Stimulated activated CD8-positive, alpha-beta memory T cell treated with anti-CD3 and anti-CD28 coated beads, Interleukin-7, amount 100 ng/mL, for 24 hours (primary cell): ENCODE measurements at places on chromosomes 12 and 14.

GRCh38 chr12:46453428-46453827 lies 80.9 kb upstream of the SLC38A2 start:
- no peak for DNase-seq

DNA sequence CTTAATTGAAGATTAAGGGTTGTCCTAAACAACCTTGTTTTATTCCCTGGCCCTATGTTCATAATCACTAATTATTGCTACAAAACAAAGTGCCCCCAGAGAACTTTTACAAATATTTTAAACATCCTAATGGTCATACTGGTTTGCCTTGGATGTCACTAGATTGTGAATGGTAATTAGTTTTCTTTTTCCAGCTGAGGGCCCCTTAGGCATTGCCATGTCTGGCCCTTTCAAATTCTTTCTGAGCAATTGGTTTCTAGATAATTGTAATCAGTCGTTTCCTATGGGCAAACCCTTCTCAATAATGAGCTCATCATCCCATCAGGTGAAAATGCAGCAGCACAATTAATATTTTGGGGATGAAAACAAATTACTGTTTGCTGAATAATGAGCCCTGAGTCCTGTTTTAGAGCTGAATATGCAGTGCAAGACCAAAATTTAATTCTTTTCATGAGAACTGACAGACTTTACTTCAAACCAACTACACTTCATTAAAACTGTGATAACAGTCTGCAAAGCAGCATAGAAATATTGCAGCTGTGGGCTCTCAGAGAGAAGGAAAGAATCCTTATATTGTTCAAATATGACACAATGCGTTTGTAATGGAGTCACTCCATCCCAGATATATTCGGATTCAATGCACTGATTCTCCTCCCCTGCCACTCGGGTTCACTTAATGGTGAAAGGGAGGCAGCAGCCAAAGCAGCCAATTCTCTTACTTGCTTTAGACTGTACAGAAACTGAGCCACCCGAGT lies 67.7 kb upstream of the ARHGAP5 start:
- no peak for DNase-seq

DNA sequence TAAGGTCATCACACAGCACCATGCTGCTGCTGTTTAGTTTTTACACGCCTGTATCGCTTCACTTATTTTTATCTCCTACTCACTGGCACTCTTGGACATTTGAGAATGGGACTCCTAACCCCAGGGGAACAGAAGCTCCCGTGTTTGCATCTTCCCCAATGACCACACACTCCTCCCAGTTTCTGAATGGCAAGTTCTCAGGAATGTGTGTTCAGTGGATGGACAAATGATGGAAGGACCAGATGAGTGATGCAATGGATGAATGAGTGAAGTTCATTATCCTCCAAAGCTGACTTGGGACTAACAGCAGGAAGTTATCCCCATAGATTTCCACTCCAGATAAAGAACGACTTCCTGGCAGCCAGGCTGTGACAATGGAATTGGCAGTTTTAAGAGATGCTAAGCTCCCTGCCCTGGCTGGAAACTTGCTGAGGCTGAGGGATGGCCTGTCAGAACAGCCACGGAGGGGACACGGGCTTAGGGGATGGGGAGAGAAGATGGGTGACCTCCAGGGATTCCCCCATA lies 231.5 kb downstream of the SLC15A4 start:
- DNase-seq: no peak

- DNase-seq: no peak
These were observed 41.0 kb downstream of the BDKRB1 start for GRCh38 chr14:96297000-96297399.

GRCh38 chr14:85413836-85414526 lies 116.0 kb upstream of the FLRT2 start:
- DNase-seq: no peak

DNA sequence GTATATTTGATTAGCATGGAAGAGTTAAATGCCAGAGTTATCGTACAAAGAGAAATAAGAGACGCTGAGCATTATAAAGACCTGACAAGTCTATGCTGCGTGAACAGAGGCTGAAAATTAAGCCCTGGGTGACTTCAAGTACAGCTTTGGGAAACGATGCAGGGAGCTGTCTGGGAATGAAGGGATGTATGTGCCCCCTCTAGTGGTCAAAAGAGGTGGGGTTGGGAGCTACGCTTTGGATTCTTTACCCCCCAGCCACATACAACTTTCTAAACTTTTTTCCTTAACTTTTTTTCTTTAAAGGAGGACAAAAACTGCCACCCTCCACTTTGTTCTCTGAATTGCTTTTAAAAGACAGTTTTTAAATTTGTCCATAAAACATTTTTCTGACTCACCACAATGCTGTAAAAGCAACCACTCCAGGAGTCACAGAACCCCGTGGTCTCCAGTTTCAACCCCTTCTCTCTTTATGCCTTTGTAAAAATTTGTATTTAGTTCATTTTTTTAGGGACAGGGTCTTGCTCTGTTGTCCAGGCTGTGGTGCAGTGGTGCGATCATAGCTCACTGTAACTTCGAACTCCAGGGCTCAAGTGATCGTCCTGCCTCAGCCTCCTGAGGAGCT lies 59.4 kb downstream of the ZNF664 start:
- DNase-seq: no peak

DNA sequence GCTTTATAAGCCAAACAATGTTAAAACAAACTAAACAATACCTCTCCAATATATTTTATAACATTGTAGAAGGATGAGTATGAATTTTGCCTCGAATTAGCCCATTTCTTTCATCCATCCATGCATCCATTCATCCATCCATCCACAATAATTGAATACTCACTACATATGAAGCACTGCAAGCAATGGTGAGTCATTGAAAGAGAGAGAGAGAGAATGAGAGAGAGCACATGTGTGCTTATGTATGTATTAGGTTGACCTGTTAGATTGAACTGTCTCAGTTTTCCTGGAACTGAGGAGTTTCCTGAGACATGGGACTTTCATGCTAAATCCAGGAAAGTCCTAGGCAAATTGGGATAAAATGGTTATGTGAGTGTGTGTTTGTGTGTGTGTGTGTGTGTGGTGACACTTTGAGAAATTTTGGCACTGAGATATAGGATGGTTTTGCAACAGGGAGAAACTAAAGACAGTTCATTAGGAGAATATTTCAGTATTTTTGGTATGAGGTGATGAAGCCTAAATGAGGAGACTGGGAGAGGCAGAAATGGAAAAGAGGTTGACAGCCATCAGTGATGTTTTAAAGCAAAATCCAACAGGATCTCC lies 98.4 kb downstream of the C12orf75 start:
- no peak for DNase-seq

DNA sequence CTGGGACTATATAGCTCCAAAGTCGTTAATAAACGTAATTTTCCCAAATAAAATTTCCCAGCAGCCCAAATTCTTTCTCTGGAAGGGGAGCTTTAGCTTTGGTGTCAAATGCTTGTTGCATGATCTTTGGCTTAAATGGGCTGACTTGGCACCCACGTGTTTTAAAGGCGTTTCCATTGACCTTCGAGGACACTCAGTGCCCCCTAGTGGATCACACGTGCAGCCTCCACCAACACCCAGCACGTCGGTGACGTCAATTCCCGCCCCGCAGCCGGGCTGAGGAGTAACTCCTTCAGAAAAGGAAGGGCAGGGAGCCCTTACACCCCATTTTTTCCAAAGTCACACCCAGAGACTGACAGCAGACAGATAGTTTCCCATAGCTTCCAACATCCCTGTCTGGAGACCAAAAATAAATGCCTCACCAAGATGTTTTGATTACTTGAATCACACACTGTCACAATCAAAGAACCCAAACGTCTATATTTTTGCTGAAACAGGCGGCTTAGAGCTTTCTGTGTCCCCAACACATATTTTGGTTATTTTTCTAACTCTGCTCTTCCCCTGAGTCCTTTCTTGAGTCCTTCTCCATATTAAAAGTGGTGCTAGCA lies 707.9 kb downstream of the AACS start:
- DNase-seq: no peak

DNA sequence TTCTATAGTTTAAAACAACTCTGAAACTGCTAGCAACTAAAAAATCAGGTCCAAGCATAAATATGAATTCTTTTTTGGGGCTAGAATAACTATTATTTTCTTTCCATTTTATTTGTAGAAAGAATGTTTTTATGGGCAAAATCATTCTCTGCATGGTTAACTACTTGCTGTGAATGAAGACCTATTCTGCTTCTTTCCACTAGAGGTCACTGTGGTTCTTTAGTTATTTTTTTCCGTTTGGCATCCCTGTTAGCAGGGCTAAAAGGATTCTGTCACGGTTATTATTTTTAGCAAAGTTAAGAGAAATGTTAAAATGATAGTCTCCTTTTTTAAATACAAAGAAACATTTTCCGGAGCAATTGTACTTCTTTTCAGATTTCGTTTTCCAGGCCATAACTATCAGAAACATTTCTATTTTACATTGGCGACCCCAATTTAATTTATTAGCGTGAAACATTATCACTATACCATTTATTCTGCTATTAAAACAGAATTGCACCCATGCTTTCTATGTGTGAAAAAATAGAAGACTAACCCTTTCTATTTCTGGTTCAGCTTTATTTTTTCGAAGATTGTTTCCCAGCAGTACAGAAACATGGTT lies 404.8 kb downstream of the ATP23 start:
- DNase-seq: no peak

GRCh38 chr14:104433401-104434213 lies 146.0 kb upstream of the C14orf180 start:
- no peak for DNase-seq

DNA sequence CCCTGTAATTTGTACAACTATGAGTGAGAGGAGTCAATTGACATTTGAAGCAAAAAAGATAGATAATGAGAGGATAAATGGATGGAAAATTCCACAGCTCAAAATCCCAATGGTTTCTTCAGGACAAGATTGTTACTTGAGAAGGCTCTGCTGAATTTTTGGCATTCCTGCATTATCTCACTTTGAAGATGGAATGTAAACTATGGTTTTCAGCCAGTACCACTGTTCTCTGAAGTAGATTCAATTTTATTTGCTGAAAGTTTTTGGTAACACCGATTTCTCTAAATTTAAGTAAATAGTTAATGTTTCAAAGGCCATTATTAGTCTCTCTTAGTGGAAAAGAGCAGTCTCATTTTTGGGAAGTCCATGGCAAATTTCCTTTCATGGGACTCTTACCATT lies 121.9 kb upstream of the SLC38A2 start:
- DNase-seq: no peak

DNA sequence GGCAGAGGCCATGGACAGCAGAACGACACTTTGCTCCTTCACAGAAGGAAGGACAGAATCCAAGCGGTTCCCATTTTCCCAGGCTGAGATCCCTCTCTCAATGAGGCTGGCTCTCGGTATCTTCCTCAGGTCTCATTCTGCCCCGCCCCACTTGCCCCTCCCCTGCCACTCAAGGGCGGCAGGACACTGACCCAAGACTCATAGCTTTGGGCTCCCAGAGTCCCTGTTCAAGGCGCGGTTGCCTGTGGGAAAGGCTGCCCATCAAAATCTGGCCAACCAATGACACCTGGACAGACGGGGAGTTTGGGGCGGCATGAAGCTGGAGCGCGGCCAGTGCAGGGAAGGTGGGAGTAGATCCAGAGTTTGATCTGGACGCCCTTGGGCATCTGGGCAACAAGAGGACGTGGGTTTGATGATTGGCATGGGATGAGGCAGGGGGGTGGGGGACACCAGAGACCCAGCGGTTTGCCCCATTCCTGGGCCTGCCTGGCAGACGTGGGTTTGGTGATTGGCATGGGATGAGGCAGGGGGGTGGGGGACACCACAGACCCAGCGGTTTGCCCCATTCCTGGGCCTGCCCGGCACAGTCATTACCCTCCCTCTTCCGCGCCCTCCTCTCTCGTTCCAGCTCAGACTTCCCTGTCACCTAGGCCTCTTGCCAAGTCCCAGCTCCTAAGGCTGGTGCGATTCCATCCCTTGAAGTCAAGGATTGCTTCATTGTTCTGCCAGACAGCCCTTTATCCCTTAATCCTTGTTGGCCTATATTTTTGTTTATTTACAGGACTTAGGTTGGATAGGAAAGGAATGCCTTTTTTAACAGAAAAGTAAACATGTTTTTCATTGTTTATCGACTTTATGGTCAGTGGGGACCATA lies 92.1 kb downstream of the NINJ2 start:
- no peak for DNase-seq

DNA sequence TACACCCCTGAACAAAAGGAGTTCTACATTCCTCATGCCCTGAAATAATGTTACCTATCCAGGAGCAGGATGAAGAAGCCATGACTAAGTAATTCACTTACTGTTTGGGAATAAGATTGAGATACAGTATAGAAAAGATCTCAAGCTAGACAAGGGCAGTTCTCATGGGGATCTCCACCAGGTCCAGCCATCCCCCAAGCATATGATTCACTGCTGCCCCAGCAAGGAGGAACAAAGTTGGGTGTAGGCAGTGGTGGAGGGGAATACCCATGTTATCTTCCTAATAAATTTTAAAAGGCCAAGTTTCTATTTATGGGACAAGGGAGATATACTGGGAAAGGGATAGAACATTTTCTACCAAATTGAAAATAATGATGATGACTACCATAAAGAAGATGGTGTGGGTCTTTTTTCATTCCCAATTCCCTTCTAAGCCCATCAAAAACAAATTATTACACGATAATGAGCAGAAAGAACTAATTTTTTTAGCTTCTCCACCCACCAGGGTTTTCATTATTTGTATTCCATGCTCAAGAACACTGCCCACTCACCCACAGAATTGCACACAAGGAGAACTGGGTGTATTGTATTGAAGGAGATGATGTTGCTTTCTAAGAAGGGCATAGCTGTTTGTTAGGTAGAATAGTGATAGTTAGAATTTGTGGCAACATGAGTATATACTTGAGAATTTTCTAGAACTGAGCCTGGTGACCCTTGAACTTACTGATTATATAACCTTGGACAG lies 204.6 kb downstream of the BTG1 start:
- DNase-seq: no peak

- no peak for DNase-seq
These were observed 26.2 kb upstream of the LRRK2 start for GRCh38 chr12:40198601-40199000.
